8988T (cell line): ENCODE measurements at places on chromosomes 11 and 22.

GRCh38 chr11:57781529-57781943, 19.9 kb downstream of the CTNND1 start:
- DNase-seq: no peak

GRCh38 chr11:29527391-29527936, 489.4 kb downstream of the KCNA4 start:
- no peak for DNase-seq

GRCh38 chr22:24517446-24517845, 22.3 kb downstream of the UPB1 start:
- DNase-seq: no peak

GRCh38 chr11:113578033-113578380, 102.8 kb upstream of the DRD2 start:
- no peak for DNase-seq

DNA sequence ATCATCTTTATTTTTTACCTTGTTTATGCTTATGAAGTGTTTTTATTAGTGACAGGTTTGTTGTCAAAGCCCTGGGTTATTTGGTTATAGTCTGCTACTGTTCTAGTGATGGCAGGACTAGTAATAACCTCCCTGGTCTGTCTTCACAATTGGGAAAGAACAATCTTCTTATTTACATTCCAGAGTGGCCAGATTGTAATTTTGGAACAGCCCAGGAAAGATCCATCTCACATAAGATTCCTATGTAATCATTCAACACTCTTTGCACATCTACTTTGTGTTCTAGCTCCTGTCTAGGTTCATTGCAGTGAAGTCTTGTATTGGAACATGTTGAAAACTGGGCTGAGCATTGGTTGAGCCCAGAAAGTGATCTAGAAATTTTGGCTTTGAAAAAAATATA, 63.8 kb downstream of the CYB5R2 start:
- DNase-seq: no peak

GRCh38 chr11:131696690-131697089, 326.3 kb downstream of the NTM start:
- DNase-seq: no peak

- DNase-seq: no peak
Measured at GRCh38 chr11:117314840-117315239, 1.2 kb downstream of the BACE1 start.

DNA sequence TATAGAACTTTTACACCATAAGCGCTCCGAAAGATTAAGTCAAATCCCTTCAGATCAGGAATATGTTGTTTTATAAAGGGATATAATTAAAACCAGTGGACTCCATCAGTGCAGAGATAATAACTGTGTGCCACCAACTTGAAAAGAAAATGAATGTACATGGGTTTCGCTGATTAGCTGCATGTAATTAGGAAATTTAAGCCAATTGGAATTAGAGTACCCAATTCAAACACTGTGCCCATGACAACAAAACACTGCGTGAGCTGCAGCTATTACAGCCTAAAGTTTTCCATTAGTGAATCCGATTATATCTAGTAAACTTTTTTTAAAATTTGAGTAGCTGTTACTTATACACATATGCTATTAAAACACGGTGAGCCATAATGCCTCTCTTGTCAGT, 392.3 kb upstream of the ARHGAP42 start:
- DNase-seq: no peak

DNA sequence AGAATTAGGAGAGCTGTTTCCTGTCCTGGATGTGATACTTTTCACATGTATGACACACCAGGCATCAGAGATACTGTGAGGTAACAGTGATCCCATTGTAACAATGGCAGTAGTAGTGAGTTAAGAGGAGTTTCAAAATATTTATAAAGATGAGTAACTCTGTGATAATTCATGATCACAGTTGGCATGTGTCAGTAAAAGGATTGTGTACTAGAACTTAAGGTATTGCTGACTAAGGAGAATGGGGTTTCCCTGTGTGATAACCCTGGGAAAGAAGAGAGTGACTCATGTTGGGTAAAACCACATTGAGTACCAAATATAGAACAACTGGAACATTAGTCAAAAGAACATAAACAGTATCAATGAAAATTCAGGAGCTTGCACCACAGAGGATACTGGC, 22.9 kb upstream of the SLC5A1 start:
- DNase-seq: no peak

GRCh38 chr22:30605449-30606110, 1.4 kb upstream of the TCN2 start:
- no peak for DNase-seq
